ENCODE measurements at places on chromosomes 1 and 21. TPM values are rescaled to one million over a fixed set of nuclear protein-coding genes. Genes with fewer than 3 reads are reported as not detected.

DNA sequence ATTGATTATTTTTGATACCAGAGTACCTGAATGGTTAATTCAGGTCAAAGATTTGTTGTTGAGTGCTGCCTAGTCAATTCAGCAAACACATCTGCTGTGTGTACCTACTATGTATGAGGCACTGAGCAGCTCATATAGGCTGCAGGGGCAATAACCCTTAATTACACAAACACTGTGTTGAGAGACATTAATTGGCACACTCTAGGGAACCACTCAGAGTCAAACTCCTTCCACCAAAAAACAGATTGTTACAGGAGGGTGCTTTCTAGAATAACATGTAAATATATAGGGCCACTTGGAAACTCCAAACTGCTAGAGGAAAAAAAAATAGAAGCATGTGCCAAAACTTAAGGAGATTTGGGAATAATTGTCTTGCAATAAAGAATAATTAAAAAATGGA lies 31.3 kb downstream of the UBE2U start:
- H3K36me3 ChIP-seq, result no peaks in the 10 kb centered on the region
- no peak for DNase-seq
- H3K4me1 ChIP-seq, result no peaks in the 10 kb centered on the region
- peaks cover 18% of the 10 kb centered on the region for H3K27me3 ChIP-seq
- no peak overlapping the region for H3K4me3 ChIP-seq

Gene AADACL4
- polyA plus RNA-seq, result not detected

GRCh38 chr1:191662746-191663145 lies 495.5 kb upstream of the RGS18 start:
- H3K27me3 ChIP-seq, result no peaks in the 10 kb centered on the region
- H3K4me3 ChIP-seq, result no peak overlapping the region
- no peak for DNase-seq
- H3K36me3 ChIP-seq, result no peaks in the 10 kb centered on the region
- no peaks in the 10 kb centered on the region for H3K4me1 ChIP-seq
- H3K27ac ChIP-seq, result no peak overlapping the region

DNA sequence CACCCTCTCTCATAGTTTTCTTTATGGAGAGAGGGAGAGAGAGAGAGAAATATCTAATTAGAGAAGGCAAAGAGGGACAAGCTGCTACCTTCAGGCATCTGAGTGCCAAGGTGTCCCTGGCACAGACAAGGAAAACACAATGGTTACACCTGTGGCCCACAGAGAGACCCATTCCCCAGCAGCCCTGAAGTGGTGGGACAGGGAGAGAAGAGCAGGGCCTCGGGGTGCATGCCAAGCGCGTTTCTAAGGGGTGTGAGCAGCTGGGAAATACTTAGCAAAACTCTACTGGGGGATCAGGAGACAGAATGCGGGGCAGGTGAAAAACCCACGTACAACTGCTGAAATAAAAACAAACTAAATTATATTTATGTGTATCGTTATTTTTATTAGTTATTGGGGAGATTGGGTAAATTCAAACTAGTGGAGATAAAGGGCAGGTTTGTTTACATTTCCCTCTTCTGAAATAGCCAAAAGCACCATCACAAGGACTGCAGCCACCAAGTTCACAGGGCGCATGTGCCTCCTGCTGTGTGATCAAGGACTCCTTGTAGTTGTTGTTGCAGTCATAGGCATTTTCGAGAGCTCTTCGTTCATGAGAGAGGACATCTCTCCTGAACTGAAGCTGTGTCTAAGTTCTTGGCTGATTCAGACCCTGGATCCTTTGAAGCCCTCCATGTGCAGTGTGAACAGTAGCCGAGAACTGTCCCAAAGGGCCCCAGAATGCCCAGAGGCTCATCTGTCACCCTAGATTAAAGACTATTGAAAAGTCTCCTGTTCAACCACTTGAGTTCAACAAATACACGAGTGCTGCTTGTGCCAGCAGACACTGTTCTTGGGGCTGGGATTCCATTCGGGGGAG lies 737 bp upstream of the SERPINC1 start:
- no peak overlapping the region for H3K27ac ChIP-seq
- H3K36me3 ChIP-seq, result no peaks in the 10 kb centered on the region
- H3K27me3 ChIP-seq, result no peaks in the 10 kb centered on the region
- H3K4me1 ChIP-seq, result no peaks in the 10 kb centered on the region
- DNase-seq, result no peak
- no peak overlapping the region for H3K4me3 ChIP-seq

- H3K36me3 ChIP-seq, result no peaks in the 10 kb centered on the region
- peaks cover 6% of the 10 kb centered on the region for H3K4me1 ChIP-seq
- no peak for DNase-seq
- H3K4me3 ChIP-seq, result peak overlapping the region; percentile 80
- no peak overlapping the region for H3K27ac ChIP-seq
Observed at GRCh38 chr1:228214921-228215662, 7.2 kb downstream of the OBSCN start.

GRCh38 chr1:200033511-200034261 lies 6.2 kb downstream of the NR5A2 start:
- no peak overlapping the region for H3K4me3 ChIP-seq
- peaks cover 21% of the 10 kb centered on the region for H3K4me1 ChIP-seq
- H3K27ac ChIP-seq, result no peak overlapping the region
- H3K27me3 ChIP-seq, result peaks cover 21% of the 10 kb centered on the region

Gene LCE6A
- not detected for polyA plus RNA-seq

DNA sequence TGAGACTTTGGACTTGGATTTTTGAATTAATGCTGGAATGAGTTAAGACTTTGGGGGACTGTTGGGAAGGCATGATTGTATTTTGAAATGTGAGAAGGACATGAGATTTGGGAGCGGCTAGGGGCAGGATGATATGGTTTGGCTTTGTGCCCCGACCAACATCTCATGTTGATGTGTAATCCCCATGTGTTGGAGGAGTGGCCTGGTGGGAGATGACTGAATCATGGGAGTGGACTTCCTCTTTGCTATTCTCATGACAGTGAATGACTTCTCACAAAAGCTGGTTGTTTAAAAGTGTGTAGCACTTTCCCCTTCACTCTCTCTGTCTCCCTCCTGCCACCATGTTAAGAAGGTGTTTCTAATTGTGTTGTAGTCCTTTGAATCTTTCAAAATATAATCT lies 9.3 kb upstream of the PHGDH start:
- peaks cover 45% of the 10 kb centered on the region for H3K36me3 ChIP-seq
- H3K4me3 ChIP-seq, result no peak overlapping the region
- H3K4me1 ChIP-seq, result no peaks in the 10 kb centered on the region
- peaks cover 33% of the 10 kb centered on the region for H3K27me3 ChIP-seq
- no peak for DNase-seq
- no peak overlapping the region for H3K27ac ChIP-seq

DNA sequence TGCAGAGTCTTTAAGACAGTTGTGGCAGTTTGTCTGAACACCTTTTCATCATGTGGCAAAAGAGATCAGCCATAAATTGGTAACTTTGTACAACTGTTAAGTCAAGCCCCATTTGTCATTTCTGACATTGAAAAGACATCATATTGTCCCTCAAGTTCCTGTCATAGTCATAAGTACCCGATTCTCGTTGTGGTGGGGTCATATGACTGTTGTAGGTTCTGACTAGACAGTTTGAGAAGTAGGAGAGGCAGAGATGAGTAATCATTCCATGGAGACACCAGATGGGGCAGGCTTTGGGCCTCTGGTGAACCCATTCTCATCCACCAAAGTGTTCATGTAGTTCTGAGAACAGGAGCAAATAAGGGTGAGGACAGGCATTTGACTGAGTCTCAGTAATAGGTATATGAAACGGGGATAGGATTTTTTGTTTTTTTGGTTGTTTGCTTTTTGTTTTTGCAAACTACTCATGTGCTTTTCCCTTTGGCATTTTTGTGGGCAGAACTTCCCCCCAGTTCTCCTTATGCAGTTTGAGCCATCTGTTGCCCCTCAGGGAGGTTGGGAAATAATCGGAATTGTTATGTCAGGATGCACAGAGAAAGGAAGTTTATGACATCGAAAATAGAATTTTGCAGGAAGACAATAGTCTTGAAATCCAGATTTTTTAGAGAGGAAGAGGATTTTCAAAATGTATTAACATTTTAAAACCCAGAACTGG lies 86.9 kb upstream of the KCNE2 start:
- H3K4me3 ChIP-seq, result no peak overlapping the region
- DNase-seq, result no peak
- H3K27me3 ChIP-seq, result peaks cover 24% of the 10 kb centered on the region
- H3K27ac ChIP-seq, result no peak overlapping the region
- H3K4me1 ChIP-seq, result no peaks in the 10 kb centered on the region

Gene THEMIS2
- polyA plus RNA-seq, result 14.1 TPM

Gene PSRC1
- 0.45 TPM for polyA plus RNA-seq

Measured in naive B cell (primary cell).